Astrocyte of the spinal cord (primary cell): ENCODE measurements at places on chromosomes 5 and 9.
A peak's percentile ranks its signal among the peaks of the same experiment; 100 is the strongest.

DNA sequence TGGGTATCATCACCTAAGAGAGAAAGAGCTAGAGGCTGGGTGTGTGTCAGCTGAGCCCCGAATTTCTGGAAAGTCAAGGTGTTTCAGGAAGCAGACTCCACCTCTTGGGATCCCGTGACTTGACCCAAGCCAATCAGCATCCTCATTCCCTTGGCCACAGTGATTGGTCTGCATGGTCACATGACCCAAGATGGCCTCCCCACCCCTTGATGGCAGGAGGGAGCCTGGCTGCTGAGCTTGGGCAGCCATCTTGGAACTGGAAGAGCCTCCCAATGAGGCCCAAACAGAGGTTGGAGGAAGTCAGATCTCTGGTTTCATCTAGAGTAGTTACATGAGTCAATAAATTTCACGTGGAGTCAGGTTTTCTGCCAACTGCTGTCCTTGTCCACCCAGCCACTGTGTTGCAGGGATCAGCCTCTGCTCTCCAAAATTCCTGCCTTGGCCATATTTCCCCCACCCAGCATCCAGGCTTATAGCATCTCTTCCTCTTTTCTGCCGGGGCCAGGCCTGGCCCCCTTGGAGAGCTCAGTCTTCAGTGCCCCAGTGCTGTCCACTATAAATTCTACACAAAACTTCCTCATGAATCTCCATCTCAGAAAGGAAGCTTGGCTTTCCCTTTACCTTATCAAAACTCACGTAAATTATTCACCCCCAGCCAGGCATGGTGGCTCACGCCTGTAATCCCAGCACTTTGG, 17.2 kb upstream of the SUSD3 start:
- no peak for DNase-seq

DNA sequence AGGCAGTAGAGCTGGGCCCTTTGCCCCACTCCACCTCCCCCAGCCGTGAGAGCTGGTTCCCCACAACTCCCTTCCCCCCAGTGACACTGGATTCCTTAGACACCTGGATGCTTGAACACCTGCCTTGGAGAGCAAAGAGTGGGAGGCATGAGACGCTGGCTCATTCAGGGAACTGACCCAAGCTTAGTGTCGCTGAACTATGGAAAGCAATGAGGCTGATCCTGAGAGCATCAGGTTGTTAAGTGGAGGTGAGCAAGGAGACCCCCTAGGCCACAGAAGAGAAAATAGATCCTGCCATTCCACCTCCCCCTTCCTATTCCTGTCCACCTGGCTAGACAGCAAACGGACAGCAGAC, 2.0 kb downstream of the CCL19 start:
- no peak for DNase-seq

DNA sequence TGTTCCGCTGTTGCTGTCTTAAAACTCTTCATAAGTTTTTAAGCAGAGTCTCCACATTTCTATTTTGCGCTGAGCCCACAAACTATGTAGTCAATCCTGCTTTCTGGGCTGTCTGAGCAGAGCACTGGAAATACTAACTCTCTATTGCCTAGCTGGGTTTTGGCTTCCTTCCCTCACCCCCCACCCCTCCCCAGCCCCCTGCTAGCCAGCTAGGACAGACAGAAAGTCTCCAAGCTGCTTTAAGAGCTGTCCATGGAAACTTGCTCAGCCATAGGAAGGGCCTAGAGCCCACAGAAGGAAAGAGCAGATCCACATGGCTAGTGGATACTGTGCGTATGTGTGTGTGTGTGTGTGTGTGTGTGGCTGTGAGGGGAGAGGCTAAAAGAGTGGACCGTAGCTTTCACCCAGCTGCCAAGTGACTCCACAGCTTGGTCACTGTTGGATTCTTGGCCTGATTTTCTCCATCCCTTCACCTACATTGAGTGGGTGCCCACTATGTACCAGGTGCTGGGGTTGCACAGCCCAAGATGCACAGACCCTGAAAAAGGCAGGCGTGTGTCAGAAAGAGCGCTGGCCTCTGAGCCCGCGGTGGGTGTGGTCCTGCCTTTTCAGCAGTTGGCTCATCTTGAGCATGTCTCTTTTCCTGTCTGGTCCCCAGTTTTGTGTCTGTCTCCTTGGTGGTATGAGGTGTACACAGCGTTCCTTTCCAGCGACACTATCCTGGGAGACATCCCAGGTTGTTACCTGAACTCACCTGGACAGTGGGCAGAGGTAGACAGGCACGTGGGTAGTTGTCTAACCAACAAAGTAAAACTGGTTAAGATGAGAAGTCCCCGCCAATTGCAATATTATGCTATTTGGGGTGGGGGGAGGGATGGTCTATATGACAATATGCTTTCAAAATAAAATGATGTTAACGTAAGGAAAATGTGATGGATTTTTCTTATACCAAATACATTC, 5.4 kb upstream of the NKX2-5 start:
- DNase-seq: no peak

DNA sequence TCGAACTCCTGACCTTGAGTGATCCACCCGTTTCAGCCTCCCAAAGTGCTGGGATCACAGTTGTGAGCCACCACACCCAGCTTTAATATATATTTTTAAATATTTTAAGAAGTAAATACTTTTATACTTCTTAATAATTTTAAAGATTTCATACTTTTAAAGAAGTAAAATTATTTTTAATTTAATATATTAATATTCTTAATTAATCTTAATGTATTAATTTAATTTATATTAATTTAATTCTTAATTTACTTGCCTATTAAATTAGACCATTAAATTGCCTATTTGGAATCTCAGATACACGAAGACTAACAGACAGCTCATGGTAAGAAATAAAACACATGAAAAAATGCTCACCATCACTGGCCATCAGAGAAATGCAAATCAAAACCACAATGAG, 1087.4 kb downstream of the CDH18 start:
- no peak for DNase-seq

- DNase-seq: no peak
These were observed 1.6 kb upstream of the CD274 start for GRCh38 chr9:5448461-5449435.

GRCh38 chr5:32163053-32163452, 11.1 kb downstream of the GOLPH3 start:
- DNase-seq: no peak

GRCh38 chr9:14415947-14416346, 102.0 kb upstream of the NFIB start:
- DNase-seq: peak; percentile 89

GRCh38 chr9:90085633-90086032, 480.8 kb downstream of the GADD45G start:
- no peak for DNase-seq

DNA sequence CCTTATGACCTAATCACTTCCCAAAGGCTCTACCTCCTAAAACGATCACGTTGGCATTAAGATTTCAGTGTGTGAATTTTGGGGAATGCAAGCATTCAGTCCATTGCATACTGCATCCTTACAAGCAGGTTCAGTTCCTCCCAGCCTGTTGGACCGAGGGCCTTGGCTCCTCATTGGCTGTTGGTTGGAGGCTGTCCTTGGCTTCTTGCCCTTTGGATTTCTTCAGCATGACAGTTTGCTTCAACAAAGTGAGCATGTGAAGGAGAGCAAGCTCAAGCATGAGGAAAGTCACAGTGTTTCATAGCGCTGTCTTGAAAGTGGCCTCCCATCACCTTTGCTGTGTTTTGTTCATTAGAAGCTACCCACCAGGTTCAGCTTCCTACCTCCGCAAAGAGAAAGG, 109.5 kb downstream of the GADD45G start:
- DNase-seq: no peak

GRCh38 chr5:65334077-65334476, 147.6 kb downstream of the ADAMTS6 start:
- no peak for DNase-seq
